ENCODE measurements at places on chromosomes 3 and 15.

DNA sequence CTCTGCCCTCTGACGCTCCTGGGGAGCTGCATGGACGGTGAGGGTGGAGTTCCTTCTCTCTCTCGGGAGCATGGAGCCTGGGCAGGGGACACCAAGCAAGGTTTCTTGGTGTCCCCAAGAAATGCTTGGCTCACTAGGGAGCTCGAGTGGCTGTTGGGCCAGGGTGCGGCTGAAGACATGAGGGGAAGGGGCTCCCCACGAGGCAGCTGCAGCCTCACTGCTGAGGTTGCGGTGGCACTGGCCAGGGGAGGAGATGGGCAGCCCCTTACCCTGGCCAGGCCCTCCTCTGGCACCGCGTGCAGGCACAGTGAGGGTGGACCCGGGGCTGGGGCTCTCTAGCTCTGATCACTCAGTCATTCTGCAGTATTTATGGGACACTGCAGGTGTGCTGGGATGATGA lies 43.5 kb upstream of the SLC41A3 start:
- no peak for DNase-seq

GRCh38 chr15:70505936-70506912 lies 257.1 kb downstream of the UACA start:
- no peak for DNase-seq

GRCh38 chr3:60759439-60759838 lies 491.8 kb downstream of the FHIT start:
- DNase-seq = no peak

DNA sequence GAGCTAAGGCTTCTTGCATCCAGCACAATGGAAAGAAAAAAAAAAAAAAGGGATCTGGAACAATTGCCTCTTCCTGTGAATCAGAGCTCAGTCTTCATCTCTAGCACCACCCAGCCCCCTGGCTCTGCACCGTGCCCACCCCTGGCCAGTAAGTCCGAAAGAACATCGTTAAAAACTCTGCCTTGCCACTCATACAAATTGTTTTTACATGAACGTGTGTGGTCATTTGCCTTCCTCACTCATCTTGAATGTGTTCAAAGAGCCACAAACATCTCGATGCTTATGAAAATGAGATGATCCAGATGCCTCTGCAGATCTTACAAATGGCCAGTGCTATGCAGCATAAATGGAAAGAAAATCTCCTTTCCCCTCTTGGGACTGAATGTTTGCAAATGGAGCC lies 400.0 kb upstream of the PPP2R3A start:
- DNase-seq = no peak

- no peak for DNase-seq
These were observed 1.1 kb downstream of the PLXNB1 start for GRCh38 chr3:48428572-48429316.

GRCh38 chr3:72231439-72232196 lies 446.7 kb upstream of the PROK2 start:
- no peak for DNase-seq

DNA sequence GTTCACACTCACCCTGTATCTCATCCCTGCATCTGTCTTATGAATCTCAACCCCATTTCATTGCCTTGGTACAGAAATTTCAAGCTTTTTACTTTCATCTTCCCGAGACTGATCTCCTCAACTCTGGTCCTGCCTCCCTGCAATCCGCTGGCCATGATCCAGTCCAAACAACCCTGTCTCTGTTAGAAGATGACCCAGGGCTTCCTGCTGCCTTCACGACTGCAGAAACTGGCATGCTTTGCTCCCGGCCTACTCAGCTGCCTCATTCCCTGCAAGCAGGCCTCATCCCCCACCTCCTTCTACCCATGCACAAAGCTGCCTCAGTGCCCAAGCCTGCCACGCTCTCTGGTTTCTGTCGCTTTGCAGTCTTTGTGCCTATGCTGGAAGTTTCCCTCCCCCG lies 12.4 kb downstream of the HES1 start:
- no peak for DNase-seq

DNA sequence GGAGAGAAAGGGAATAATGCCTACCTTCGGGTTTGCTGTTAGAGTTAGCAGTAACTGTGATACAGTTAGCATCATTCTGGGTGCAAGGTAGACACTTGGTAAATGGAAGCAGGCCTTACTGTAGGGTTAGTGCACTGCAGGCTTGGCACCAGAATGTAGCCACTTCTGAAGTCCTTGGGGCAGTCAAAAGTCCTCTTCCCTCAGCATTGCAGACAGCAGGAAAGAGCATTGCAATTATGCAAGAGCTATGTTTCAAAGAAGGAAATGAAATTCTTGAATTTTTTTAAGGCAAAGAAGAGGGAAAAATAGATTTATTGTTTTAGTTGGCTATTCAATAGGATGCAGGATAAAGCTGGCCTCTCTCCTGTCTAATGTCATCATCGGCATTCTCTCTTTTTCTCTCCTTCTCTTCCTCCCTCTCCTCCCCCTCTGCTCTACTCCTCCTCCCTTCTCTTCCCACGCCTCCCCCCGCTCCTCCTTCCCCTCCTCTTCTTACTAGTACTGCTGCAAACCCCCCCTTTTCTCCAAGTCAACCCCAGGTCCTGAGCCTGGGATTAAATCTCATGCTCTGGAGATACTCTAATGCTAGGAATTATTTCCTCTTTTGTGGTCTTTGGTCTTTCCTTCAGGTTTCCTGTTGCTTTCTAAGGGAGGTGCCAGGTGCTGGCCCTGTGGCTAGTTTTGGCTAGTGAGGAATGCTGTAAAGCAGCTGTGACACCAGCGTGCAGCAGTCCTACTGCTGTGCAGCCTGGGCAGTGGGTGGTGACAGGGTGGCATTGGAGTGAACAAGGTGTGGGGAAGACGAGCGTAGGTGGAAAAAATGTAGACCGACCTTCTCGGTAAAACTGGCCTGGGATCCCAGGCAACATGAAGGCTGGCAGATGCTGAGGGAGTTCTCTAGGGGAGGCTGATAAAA lies 21.7 kb downstream of the EEFSEC start:
- no peak for DNase-seq

- no peak for DNase-seq
These were observed 169.9 kb downstream of the AKAP13 start for GRCh38 chr15:85550283-85550682.

GRCh38 chr3:126135071-126135405 lies 45.3 kb downstream of the ALDH1L1 start:
- DNase-seq = no peak

GRCh38 chr3:50525191-50525910 lies 21.9 kb upstream of the CACNA2D2 start:
- DNase-seq = no peak

- no peak for DNase-seq
These were observed 600.8 kb upstream of the ZNF385D start for GRCh38 chr3:22351806-22352205.

- DNase-seq = peak; percentile 2
These were observed 148.1 kb downstream of the NEK11 start for GRCh38 chr3:131174752-131175151.

GRCh38 chr15:67803996-67804843 lies 21.1 kb upstream of the SKOR1 start:
- DNase-seq = no peak

DNA sequence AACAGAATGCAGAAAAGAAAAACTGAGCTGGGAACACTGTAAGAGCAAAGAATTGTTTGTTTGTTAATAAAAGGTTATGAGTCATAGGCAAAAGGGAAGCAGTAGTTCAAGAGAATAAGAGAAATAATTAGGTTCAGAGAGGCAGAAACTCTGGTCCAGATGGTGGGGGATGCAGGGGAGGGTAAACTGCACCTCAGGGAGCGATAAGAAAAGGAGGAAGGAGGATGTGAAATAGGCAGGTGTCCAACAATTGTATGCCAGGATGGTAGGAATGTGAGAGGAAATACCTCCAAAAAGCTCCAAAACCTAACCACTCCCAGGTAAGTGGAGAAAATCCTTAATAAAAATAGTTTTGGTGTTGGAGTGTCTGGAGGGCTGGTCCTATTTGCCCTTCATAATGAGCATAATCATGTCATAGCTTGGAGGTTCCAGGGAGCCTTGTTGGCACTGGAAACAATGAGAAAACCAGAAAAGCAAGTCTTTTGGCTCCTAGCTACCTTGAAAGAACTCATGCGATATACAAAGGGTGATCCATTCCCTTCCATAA lies 405.4 kb upstream of the TBL1XR1 start:
- no peak for DNase-seq

DNA sequence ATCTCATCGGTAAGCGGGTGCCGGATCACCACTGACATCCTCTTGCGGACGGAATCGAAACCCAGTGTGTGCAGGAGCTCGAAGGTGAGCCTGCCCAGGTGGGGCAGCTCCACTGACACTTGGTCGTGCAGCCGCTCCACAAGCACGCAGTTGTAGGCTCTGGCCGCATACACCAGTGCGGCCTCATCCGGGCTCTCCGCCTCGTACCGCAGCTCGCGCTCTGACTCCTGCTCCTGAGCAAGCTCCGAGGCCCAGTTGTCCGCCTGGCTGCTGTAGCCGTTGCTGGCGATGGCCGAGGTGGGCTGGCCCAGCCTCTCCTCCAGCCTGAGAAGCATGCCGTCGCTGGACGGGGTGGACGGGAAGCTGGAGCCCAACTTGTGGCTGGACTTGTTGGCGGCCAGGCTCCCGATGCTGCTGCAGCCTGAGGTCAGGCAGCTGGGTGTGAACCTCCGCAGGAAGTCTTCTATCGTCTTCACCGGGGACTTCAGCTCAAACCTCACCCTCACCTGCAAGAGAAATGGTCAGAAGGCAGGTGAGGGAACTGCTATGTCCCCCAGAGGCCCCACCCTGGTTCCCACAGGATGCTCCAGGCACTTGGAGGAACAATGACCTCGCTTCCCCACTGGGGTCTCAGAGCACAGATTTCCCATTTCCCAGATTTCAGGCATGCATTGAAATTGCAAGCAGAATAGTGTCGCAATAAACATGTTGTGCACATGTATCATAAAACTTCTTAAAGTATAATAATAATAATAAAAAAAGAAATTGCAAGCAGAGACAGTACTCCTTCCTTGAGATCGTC lies 149.2 kb downstream of the ATP10A start:
- DNase-seq = no peak

- DNase-seq = no peak
These were observed 9.8 kb upstream of the BMF start for GRCh38 chr15:40118473-40118872.
